ENCODE measurements at places on chromosomes 7 and 10.

DNA sequence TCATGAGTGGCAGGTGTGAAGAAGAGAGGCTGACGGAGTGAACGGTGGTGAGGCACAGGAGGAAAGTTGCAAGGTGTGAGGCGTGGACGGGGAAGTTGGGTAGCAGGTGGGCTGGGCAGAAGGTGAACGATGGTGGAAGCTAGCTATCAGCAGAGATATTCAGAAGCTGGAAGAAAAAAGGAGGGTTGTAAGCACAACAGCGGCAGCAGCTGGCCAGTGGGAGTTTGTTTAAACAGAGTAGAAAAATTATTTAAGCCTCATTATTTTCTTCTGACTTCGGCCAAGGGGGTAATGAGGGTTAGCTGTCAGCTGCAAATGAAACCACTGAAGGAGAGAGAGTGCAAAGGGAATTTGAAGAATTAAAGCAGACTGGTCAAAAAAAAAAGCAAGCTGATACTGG, 62.1 kb upstream of the PRKAR2B start:
- DNase-seq: no peak

DNA sequence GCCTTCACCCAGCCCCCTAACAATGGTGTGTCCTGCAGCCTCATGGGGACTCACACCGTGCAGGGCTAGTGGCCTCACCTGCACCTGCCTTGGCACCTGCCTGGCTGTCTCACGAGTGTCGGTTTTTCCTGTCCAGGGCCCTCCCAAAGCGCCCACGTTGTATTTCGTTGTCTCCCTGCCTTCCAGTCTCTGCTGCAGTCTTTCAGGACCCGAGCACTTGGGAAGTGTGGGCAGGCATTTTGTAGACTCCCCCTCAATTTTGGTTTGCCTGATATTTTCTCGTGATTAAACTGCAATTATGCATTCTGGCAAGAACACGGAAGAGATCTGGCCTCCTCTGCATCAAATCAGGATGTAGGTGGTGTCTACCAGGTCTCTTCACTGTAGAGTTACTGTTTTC, 17.9 kb downstream of the BNIP3 start:
- DNase-seq: no peak

DNA sequence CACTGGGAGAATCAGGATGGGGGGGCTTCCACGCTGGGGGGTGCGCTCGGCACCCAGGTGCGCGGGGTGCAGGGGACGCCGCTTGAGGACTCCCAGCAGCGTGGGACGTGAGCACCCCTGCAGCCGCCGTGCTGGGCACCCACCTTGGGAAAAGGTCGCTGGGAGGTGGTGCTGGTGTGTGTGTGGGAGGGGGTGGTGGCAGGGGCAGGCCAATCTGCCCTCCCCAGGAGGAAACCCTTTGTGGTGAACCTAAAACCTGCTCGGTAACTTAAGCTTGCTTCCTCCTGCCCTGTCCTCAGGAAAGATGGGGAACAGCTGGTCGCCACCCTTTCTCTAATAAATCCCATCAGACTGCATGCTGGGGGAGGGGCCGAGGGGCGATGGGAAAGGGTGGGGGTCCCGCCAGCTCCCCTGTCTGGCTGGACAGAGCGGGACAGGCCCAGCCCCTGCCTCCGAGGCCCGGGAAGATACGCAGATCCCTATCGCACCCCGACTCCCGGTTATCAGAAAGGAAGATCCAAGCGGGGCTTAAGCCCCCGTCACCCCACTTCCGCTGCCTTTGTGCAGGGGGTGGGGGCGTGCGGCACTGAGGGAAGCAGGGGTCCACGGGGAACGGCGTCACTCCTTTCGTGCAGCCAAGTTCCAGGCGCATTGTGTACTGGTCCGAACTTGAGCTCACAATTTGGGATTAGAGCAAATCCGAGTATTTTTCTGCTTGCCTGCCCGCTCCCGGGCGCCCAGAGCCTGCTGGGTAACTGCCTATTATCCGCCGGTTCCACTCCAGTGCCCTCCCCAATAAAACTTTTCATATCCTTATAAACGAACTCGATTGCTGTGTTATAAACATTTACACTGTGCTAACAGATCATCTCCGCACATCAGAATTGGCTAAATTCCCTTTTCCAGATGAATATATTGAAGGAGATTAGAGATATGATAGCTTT, 64.6 kb downstream of the UNCX start:
- DNase-seq: no peak

DNA sequence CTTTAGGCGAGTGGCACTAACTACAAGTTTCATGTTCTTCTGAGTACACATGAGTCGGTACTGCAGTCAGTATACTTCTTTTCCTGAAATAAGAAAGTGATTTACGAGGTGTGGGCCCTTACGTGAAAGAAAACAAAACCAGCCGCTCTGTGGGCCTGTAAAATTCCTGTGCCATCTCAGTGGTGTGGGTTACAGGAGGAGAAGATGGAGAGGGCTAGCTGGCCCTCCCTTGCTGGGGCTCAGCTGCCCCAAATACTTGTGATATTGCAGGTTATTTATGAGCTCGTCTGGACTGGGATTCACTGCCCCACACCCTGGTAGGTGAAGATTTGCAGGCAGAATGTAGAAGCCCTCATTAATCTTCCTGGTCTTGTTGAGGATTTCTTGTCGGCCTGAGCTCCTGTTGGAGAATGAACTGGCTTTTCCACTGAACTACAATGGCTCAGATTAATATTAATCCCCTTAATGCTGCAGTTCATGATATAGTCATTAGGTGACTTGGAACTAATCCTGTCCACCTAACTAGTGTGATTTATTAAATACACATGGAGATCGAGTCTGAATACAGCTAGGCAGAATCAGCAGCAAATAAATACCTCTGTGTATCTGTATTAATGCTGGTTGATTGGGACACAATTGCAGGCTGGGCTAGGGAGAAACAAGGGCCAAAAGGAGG, 68.0 kb downstream of the GBF1 start:
- no peak for DNase-seq

DNA sequence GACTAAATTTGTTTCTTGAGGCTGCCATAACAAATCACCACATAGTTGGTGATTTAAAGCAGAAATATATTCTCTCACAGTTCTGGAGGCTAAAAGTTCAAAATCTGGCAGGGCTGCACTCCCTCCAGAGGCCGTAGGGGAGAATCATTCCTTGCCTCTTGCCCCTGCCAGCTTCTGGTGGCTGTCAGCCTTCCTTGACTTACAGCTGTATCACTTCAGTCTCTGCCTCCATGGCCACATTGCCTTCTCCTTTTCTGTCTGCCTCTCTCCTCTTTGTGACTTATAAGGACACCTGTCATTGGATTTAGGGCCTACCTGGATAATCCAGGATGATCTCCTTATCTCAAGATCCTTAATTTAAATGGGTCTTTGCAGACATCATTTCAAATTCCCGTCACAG, 5.8 kb upstream of the LRRC4 start:
- DNase-seq: no peak

DNA sequence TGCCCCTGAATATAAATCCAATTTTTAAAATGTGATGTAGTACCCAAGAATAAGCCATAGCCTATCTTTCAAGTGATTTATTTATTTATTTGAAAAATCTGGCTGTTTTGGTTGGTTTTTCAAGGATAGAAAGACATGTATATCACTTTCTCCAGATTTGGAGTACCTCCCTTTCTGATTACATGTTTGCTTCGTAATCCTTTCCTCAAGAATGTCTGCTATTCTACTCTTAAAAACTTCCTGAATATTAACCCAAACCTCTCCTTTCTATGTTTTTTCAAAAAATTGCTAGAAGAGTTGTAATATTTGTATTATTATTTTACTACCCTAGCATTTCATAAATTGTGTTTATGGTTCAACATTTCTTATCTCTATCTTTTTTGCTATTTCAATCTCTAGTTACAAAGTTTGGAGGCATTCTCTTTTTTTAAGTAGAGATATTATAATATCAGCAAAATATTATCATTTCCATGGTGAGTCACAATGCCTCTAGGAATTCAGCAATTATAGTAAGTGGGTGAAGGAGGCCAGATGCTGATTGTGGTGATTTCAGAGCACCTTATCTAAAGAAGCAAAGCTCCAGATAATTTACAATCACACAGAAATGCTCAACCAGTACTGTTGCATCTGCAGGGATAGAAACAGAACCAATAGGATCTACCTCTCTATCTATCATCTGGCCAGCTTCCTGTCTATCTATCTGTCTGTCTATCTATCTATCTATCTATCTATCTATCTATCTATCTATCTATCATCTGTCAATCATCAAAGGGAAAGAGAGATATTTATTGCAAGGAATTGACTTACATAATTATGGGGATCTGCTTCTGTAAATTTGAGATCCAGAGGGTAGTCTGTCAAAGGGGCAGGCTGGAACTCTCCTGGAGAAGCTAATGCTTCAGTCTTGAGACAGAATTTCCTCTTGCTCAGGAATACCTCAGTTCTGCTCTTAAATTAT, 412.5 kb upstream of the SEMA3C start:
- no peak for DNase-seq

- DNase-seq: no peak
These were observed 284.3 kb downstream of the SORCS3 start for GRCh38 chr10:104925232-104925851.

DNA sequence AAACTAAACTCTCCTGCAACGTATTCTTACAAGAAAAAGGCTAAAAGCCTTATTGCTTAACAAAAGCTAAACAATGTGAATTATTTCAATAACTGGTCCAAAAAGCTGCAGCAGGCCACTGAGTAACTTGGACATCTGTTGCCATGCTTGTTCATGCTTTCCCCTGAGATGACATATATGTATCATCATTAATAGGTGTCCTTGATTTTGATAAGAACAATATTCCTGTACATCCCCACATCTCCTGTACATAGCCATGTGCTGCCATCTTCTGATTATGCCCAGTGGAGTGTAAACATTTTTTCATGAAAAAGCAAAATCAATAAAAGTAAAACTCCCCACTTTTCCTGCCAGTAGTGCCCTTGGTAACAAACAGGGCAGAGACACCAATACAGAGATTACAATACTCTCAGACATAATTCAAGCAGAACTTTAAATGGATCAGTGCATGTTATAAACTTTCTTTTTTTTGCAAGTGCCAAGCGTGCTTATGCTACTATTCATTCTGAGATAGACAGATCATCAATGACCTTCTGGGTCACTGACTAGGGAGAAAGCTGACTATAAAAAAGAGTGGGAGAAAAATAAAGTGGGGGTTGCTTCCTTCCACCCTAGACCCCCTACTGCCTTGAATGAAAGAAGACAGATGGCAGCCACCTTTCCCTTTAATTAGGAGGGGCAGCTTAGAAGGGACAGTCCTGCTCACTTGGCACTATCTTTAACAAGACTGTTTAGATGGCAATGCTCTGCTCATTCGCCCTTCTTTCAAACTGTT, 205.5 kb upstream of the KLF14 start:
- no peak for DNase-seq

DNA sequence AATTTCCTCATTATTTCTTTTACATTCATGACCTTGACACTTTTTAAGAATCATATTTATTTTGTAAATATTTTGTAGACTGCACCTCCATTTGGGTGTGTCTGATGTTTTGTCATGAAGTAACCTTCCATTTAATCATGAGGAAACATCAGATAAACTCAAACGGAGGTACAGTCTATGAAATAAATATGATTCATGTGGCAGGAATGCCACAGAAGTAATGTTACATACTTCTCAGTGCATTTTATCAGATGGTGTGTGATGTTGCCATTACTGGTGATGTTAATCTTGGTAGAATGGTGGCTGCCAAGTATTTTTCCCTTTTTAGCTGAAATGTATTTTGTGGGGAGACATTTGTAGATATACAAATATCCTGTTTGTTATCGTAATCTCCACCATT, 64.9 kb downstream of the ZNF37A start:
- DNase-seq: no peak

DNA sequence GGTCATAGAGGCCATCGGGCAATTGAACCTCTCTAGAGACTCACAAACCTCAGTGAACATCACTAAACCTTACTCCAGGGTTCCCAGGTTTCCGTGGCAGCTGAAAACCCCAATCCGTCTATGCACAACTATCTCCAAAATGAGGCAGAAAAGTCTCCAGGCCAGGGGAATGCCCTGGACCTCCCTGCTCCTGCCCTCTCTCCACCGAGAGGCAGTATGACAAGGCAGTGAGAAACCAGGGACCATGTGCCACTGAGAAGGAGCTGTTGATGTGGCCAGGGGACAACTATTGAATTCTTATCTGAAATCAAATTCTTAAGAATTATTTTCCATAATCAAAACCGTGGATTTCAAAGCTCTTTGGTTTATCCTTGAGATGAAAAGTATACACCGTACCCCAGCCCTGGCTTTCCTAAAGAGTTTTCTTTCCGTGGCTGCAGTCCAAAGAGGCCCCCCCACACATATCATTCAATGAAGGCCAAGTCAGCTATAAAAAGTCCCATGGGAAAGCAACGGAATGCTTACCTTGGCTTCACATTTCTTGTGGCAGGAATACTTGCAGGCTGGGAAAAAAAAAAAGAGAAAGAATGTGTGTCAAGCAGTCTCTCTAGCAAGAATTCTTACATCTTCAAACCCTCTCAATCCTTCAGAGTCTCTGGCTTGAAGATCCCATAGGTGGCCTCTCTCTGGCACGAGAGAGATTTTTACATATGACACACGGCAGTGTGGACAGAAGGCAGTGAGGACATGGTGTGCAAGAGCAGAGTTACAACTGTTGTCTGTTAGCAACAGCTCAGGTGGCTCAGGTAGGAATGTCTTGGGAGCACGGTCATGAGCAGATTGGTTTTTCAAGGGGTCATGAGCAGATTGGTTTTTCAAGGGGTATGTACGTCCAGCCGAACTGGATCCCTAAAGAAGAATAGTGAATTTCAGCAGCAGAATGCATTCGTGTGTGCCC, 75.2 kb downstream of the TNS3 start:
- DNase-seq: no peak

- no peak for DNase-seq
These were observed 4.9 kb downstream of the CPA4 start for GRCh38 chr7:130297628-130298543.

- no peak for DNase-seq
These were observed 87.4 kb downstream of the GOLGA7B start for GRCh38 chr10:97937054-97937453.

DNA sequence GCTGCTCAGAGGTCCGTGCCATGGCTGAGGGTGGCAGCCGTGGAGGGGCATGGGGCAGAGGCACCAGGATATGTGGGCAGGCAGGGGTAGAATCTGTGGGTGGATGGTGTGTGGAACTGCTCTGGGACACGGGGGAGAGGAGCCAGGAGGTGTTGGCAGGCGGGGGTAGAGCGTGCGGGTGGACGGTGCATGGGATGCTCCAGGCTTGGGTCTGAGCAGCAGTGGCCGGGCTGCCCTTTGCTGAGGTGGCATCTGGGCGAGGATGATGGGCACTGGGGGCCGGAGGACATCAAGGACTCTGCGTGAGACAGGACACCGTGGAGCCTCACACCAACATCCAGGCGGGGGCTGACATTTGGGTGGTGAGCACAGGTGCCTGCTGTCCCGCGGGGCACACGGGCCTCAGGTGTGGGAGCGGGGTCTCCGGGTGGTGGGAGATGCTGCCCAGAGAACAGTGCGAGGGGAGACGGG, 46.2 kb downstream of the JAKMIP3 start:
- DNase-seq: no peak

DNA sequence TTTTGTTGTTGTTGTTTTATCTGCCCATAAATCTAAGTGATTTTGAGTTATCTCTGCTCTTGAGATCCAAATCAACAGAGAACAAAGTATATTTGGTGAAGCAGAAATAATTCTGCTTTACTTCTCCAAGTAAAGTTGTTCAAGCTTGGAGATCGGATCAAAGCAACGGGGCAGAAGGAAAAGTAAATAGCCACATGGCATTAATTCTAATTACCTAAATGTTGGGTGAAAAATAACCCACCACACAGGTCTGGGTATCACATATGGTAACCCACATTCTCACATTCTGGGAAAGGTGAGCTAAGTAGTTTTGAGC, 3.1 kb downstream of the NRP1 start:
- no peak for DNase-seq

- no peak for DNase-seq
These were observed 41.2 kb upstream of the C1QL3 start for GRCh38 chr10:16562891-16563290.
